ENCODE measurements at places on chromosomes 7 and 10.
A peak's percentile ranks its signal among the peaks of the same experiment; 100 is the strongest.

DNA sequence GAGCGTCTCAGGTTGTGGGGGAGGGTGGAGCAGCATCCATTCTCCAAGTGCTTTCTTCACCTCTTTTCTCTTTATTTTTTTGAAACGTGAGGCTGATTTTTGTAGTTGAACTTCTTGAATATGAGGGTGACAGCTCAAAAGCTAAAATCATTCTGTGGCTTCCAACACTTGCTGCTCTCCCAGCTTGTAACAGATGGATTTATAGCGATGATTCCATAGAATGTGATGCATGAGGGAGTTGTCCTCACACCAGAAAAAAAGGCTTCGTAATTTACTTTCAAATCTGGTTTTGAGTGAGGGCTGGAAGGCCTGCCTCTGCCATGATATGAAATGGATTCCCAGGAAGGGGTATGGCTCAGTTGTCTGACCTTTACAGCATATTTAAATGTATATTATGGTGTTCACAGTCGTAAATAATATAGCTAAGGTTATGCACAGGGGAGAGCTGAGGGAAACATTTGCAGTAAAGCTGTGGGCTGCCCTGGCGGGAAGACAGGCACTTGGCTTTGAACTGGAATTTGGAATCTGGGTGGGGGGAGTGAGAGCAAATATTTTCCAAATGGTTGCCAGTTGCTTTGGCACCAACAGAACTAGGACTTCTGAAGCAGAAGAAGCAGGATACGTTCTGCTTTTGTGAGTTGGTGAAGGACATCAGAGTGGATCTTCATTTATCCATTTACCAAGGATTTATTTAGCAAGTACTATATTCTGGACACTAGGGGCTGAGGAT lies 166.7 kb downstream of the SORCS3 start:
- DNase-seq = no peak

DNA sequence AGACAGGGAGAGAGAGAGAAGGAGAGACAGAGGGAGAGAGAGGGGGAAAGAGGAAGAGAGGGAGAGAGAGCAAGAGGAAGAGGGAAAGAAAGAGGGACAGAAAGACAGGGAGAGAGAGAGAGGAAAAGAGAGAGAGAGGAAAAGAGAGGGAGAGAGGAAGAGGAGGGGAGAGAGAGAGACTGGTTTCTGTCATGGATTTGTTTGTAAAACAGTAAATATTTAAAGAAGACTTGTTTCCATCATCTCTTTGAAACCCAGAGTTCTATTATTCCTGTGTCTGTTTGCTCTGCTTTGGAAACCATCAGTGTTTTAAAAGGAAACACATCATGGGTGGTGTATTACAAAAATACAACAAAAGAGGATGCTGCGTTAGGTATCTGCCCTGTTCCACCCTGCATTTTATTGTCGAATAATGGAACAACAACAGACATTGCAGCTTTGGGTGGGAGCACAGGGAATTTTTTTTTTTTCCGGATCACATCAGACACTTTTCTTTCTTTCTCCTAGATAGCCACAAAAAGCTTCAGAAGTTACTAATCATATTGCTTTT lies 150.7 kb upstream of the RSU1 start:
- DNase-seq = no peak

DNA sequence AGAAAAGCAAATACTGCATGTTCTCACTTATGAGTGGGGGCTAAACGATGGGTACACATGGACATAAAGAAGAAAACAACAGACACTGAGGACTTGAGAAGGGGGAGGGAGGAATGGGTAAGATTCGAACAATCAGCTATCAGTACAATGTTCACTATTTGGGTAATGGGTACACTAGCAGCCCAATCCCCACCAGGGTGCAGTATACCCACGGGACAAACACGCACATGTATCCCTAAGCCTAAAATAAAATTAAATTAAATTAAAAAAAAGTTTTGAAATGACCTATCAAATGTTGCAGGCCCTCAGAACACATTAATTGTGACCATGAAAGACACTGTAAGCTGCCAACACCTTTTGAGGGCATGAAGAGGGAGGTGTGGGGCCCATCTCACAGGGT lies 316.0 kb downstream of the WDR37 start:
- DNase-seq = no peak

DNA sequence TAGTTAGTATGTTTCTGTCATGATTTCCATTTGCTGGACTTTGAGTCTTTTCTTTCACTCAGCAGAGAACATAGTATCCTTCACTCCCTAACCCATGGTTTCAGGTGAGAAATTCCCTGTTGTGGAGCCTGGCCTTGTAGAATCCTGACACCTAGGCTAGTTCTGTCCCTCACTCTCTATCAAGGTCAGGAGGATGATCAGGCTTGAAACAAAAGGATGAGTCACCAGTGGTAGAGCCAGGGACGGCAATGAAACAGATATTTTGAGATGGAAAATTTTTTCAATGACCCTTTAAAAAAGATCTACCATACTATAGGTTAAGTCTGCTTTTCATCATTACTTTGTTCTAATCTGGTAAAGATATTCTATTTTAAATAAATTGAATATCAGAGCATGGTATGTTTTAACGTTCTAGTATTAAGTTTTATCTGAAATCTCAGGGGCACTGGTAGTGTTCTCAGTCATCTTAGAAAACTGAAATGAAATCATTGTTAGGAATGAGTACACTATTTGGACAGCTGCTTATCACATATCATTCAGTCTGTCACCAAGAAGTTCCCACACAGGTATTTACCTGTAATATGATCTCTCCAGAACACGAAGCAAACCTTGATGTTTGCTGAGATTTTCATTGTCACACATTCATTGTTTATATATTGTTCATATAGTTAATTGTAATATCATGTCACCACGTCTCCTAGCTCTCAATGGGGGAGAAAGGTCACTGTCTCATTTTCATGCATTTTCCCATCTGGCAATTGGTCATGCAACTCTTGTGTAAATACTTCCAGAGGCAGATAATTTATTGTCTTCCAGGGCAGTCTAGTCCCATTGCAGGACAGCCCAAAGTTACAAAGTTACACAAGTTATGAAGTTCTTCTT lies 299.9 kb upstream of the LRRTM3 start:
- DNase-seq = no peak

DNA sequence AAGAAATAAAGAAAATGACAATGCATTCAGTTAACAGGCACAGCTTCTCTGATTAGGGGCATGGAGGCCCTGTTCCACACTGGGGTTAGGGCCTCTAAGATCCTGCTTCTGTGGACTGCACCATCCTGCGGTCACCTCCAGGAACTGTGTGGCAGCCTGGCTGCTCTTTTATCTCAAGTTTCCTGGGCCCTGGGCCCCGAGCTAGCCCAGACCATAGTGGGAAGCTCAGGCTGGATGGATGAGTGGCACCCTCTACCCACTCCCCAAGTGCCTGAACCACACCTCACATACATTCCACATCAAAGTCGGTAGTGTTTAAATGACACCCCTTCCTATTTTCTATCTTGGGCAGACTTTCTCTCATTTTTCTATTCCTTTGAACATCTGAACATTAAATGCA lies 461.5 kb upstream of the MKI67 start:
- no peak for DNase-seq

DNA sequence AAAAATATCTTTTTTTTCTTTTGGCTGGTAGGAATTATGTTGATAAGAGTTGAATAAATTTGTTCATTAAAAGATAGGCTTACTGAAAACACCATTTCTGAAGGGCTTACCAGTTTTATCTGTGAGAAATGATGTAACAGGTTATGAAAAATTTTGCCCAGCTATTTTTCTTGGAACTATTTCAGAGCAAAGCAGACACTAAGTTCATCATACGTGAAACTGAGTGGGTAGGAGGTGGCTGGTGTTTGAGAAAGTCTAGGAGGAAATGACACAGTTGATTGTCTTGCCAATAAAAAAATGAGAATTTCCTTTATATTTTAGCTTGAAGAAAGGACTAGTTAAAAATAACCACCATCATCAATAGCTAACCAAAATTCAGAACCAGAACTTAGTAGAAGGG lies 6.2 kb upstream of the MRC1 start:
- no peak for DNase-seq

GRCh38 chr10:104299031-104299904 lies 30.3 kb downstream of the GSTO2 start:
- DNase-seq = peak; percentile 72

GRCh38 chr10:75639736-75640135 lies 208.3 kb downstream of the LRMDA start:
- no peak for DNase-seq

DNA sequence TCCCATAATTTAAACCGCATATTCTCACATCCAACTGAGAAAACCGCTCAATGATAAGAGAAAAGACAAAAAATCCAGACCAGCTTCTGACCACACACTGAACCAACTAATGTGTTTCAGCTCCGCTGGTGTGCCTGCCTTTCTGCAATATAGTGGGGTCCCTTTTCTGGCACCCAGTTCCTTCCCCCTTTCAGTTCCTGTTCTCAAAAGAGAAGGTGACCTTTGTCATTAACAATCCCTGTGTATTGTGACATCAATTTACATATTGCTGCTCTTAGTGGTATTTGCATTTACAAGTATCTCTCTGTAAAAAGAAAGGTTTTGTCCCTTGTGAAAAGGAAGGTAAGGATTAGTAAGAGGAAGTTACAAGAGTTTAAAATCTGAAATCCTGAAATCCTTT lies 1.4 kb downstream of the PPP1R17 start:
- DNase-seq = no peak

DNA sequence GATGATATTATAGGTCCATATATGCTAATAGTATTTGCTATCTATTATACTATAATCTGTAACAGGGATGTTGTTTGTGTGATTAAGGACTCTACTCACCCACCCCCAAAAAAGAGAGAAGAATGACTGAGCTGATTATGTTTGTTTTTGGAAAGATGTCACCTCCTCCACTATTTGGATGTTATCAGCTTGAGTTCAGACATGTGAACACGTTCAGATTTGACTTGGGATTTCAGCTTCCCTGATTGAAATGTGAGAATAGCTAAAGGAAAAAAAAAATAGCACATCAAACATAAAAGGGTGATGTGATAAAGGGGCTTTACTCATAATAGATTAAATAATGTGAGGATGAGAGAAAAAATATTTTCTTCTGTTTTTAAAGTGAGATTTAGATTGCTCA lies 81.2 kb downstream of the VTI1A start:
- no peak for DNase-seq

- no peak for DNase-seq
These were observed 222.4 kb upstream of the SLC26A5 start for GRCh38 chr7:103668279-103668941.

DNA sequence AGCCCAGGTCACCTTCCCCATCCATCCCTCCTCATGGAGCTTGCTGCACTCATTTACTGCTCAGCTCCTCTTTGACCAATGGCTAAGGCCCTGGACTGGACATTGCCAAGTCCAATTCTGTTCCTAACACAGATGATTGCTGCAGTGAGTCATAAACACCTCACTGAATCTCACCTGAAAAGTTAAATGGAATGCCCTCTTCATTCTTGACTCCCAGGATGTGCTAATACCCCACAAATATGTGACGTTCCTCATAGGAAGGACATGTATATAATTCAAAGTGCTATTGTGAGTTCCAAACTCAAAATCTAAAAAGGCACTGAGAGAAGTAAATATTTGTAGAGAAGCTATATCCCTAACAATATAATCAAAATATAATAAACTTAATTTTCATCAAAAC lies 73.5 kb upstream of the DLX6 start:
- no peak for DNase-seq

GRCh38 chr10:86203162-86203905 lies 163.3 kb downstream of the GRID1 start:
- no peak for DNase-seq

DNA sequence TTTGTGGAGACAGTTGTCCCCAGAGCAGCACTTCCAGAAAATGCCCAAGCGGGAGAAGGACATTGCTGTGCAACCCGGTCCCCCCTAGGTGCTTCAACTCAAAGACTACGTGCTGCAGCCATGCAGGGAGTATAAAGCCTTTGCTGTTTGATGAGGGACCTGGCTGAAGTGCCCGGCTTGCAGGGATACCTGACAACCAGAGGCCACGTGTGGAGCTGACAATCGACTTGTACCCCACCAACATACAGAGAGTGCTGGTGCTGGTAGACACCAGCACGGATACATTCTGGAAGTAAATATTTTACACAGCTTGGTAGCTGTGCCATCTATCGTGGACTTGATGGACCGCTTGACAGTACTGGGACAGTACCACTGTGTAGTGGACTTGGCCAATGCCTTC lies 240.6 kb downstream of the CACNA2D1 start:
- no peak for DNase-seq

- DNase-seq = no peak
These were observed 82.2 kb downstream of the GTF2IRD1 start for GRCh38 chr7:74535951-74536356.

DNA sequence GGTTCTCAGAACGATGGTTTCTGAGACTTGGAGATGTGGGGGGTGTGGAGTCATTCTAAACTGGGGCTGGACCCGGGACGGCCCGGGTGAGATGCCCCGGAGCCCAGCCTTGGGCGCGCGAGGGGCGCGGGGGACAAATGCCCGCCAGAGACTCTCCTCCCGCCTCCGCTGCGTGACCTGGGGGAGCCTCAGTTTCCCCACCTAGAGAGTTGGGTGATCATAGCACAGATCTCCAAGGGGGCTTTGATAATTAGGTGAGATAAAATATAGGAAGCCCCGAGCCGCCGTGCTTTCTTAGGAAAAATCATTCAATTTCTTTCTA lies 658 bp upstream of the FZD8 start:
- DNase-seq = no peak

GRCh38 chr7:151062111-151062398 lies 2.7 kb downstream of the SLC4A2 start:
- DNase-seq = no peak

DNA sequence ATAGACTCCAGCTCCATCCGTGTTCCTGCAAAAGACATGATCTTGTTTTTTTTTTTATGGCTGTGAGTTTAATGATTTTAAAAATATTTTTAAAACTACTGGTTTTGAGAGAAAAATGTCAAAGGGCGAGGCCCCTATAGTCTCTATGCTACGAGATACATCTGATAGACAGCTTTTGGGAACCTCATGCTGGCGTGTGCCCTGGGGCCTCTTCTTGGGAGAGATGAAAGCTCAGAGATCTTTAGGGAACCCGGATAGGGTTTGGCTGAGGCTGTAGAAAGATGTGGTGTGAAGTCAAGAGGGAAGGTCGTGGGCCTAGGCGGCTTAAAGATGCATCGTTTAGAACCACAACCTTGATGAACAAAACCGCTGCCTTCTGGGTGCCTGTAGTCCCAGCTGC lies 70.2 kb downstream of the PDIA4 start:
- no peak for DNase-seq

- no peak for DNase-seq
These were observed 89.0 kb downstream of the NKX6-2 start for GRCh38 chr10:132696728-132697577.

DNA sequence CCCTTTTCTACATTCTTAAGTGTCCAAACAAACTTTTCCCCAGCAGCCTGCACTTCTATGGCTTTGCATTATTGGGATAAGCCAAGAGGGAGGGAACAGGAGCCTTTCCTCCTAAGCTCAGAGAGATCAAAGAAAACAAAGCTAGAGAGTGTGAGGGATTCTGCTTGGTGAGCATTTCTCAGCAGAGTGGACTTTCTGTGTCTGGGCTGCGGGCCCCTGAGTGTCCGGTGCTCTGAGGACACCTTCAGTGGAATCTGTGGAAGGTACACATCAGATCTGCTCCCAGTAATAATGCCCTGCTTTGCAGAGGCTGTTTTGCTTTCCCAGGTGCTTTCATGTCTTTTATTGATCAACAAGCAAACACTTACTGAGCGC lies 50.2 kb downstream of the KCNMA1 start:
- DNase-seq = no peak
